ENCODE measurements at places on chromosomes 16 and 17.
A peak's percentile ranks its signal among the peaks of the same experiment; 100 is the strongest.

GRCh38 chr16:31250782-31251384 is 8.9 kb upstream of the ITGAM start:
- DNase-seq = no peak

GRCh38 chr17:34740565-34741520 is 161.5 kb downstream of the TMEM132E start:
- DNase-seq = no peak

GRCh38 chr17:3685174-3685573 is 10.8 kb downstream of the P2RX5 start:
- no peak for DNase-seq

- no peak for DNase-seq
Observed at GRCh38 chr17:8665684-8666083, 35.2 kb upstream of the MYH10 start.

DNA sequence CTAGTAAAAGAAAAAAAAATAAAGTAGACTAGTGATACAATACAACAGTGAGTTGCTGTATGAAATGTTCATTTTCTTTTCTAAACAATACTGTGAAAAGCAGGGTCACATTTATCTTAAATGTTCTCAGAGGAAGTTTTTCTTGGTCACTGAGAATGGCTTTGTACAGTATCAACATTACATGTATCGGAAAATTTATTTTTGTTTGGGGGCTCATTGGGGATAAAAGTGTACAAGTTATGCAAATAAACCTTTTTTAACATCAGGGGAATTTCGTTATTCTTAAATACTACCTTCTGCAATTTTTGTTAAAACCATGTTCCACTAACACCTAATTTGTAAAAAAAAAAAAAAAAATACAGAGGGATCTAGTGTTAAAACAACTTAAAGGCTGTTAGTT is 8.7 kb upstream of the ZNF594 start:
- DNase-seq = no peak

- no peak for DNase-seq
Observed at GRCh38 chr16:55955845-55956244, 80.7 kb upstream of the CES5A start.

- no peak for DNase-seq
Observed at GRCh38 chr16:56872863-56873391, 7.9 kb downstream of the SLC12A3 start.

DNA sequence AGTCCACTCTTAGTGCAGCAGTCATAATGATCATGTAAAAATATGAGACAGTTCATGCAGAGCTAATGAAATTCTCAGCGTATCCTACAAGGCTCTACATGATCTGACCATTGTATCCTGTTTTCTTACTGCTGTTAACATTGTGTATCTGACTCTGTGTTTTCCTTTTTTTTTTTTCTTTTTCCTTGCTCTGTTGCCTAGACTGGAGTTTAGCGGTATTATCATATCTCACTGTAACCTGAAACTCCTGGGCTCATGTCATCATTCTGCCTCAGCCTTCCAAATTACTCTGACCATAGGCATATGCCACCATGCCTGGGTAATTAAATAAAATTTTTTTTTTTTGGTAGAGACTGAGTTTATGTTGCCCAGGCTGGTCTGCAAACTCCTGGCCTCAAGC is 12.1 kb downstream of the DUS2 start:
- DNase-seq = no peak

GRCh38 chr16:56518425-56518824 is 1.4 kb downstream of the BBS2 start:
- DNase-seq = no peak

- DNase-seq = no peak
Observed at GRCh38 chr16:87178177-87178863, 138.9 kb downstream of the C16orf95 start.

- DNase-seq = no peak
Observed at GRCh38 chr17:73586275-73586832, 57.9 kb downstream of the SDK2 start.

- no peak for DNase-seq
Observed at GRCh38 chr16:16909126-16909525, 530.2 kb downstream of the NPIPA7 start.

GRCh38 chr17:67272312-67273047 is 27.5 kb upstream of the HELZ start:
- DNase-seq = no peak

GRCh38 chr16:79605999-79606398 is 5.5 kb upstream of the MAF start:
- DNase-seq = no peak

DNA sequence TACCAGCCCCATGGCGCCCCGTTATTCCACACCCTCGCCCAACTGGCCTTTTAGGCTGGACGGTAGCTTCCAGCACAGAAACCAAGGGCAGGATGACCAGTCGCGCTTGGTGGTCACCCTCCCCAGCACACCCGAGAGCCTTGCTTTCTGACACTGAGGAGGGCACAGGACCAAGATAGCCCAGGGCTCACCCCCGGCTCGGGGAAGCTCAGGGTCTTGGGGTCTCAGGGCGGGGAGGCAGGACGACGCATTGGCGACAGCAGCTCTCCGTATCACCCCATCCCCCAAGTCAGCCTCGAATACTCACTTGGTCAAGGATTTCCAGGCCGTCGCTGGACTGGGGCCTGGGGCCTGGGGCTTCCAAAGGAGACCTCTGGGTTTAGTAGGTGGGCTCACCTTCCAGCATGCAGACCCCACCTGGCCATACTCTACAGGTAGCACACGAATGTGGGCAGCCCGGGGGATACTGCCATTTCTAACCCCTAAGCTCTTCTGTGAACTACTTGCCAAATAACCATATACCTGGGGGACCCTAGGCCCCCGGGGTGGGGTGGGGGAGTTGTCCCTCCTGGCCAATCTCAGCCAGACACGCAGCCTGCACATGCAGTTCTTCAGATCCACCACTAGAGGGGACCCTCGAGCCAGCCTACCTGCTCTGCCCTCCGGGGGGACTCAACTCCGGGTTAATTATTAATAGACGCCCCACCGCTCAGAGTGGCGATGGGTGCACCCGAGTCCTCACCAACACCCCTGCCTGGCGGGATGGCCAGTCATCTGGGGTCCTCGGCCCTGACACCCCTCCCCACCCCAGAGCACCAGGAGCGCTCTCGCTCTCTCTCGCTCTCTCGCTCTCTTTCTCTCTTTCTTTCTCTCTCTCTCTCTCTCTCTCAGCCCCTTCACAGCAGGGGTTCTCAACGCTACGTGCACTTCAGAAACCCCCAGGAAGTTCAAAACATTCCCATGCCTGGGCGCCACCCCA is 30.0 kb downstream of the TBC1D16 start:
- peak; percentile 54 for DNase-seq

DNA sequence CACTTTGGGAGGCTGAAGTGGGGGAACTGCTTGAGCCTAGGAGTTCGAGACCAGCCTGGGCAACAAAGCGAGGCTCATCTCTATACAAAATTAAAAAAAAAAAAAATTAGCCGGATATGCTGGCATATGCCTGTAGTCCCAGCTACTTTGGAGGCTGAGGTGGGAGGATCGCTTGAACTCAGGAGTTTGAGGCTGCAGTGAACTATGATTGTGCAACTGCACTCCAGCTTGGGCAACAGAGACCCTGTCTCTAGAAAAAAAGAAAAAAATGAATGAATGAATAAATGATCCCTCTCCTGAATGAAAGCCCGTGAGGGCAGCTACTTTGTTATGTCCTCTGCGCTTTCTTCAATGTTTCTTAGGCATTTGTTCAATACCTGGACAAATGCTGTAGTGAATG is 27.7 kb upstream of the DHX8 start:
- no peak for DNase-seq

DNA sequence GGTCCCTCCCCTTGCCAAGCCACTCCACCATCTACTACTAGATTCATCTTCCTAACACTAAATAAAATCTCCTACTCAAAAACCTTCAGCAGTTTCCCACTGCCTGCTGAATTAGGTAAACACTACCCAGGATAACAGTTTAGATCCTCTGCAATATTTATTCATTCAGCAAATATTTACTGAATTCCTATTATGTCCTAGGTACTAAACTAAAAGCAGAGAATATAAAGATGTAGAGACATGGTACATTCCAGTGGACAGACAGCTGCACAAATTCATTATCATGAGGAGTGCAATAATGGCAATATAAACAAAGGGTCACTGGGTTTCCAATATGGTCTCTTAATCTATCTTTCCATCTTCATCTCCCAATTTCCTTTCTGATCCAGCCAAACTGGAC is 30.7 kb upstream of the HOXB13 start:
- DNase-seq = no peak

DNA sequence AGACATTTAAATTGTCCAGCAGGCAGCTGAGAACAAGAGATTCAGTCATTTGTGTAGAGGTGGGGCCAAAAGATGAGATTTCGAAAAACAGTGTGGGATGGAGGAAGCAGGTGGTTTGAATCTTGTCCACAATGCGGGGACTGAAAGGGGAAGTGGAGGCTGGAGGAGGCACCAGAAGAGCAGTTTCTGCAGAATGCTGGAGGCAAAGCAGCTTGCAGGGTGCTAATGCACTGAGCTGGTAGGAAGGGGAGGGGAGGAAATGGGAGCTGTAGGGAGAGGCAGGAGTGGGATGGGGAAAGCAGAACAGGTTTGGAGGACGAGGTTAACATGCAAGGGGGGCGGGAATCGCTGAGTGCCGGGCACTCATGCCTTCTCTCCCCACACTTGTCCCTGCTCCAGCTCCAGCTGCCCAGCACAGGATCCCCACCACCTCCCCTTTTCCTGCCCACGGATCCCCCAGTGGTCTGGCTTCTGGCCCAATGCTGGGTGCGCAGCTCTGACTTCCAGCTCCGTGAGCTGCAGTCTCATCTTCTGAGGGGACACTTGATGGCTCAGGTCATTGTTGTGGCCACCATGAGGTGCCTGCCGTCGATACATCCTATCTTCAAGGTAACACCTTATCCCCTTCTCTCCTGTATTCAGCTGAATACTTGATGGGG is 9.4 kb downstream of the C17orf100 start:
- DNase-seq = no peak

GRCh38 chr17:77131904-77132303 is 8.9 kb upstream of the SEC14L1 start:
- no peak for DNase-seq

DNA sequence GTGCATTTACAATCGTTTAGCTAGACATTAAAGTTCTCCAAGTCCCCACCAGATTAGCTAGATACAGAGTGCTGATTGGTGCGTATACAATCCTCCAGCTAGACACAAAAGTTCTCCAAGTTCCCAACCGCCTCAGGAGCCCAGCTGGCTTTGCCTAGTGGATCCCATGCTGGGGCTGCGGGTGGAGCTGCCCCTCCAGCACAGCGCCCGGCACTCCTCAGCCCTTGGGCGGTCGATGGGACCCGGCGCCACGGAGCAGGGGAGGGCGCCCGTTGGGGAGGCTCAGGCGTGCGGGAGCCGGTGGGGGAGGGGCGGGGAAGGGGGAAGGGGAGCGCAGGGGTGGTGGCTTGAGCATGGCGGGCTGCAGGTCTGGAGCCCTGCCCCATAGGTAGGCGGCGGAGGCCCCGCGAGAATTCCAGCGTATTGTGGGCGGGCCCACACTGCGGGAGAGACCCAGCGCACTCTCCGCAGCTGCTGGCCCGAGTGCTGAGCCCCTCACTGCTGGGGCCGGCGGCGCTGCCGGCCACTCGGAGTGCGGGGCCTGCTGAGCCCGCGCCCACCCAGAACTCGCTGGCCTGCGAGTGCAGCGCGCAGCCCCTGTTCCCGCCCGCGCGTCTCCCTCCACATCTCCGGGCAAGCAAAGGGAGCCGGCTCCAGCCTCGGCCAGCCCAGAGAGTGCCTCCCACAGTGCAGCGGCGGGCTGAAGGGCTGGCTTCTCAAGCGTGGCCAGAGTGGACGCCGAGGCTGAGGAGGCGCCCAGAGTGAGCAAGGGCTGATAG is 907.5 kb downstream of the CDH8 start:
- DNase-seq = no peak

Measured in central memory CD4-positive, alpha-beta T cell (primary cell).